ENCODE measurements at places on chromosomes 4 and X.

DNA sequence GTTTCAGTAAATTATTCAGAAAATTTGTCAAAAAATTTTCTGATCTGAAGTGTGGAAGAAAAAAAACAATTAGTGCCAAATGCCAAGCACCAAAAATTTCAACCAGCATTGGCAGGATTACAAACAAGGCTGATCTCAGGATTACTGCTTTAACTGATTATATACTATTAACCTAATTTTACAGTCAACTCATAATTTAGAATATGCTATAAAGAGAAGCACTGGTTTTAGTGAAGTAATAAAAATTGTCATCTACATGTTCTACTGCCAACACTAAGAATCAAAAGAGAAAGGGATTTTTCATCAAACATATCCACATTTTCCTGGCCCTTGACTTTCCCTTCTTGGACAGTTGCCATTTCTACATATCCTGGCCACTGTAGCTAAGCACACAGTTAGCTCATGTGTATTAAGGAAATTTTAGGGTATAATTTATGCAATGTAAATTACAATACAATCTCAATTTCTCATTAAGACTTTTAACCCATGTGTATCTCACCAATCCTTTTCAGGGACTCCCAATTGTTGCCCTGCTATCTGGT, 33.8 kb downstream of the THOC2 start:
- no peak for DNase-seq

DNA sequence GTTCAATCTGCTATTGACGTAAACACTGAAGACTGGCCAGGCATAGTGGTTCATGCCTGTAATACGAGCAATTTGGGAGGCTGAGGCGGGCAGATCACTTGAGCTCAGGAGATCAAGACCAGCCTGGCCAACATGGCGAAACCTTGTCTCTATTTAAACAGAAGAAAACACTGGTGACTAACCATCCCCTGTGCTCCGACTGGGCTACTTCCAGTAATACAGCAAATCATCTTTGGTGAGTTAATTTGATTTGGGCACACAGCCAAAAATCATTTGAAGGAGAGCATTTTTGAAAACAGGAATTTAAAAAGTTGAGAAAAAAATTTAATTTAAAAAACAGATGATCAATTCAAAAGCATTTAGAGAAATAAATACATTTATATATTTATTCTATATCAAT, 52.0 kb downstream of the SEC24D start:
- DNase-seq: no peak

DNA sequence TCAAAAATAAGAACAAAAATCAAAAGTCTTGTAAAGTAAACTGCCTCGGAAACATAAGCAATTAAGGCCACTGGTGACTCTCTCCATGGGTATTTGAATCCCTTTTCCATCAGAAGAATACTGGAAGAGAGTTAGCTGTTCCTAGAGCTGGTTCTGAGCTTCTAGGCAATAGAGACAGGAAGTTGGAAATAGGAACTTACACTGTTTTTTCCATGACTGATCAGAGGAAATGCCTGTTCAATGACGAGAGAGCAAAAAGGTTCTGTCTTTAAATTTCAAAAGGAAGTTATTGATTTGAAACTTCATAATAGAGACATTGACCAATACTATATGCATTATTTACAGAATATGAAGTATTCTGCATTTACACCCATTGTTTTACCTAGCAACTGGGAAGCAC, 503.5 kb upstream of the ARX start:
- DNase-seq: no peak

GRCh38 chr4:108849611-108850168, 86.8 kb upstream of the ETNPPL start:
- no peak for DNase-seq

- no peak for DNase-seq
Observed at GRCh38 chr4:110305455-110305854, 107.0 kb upstream of the ELOVL6 start.

DNA sequence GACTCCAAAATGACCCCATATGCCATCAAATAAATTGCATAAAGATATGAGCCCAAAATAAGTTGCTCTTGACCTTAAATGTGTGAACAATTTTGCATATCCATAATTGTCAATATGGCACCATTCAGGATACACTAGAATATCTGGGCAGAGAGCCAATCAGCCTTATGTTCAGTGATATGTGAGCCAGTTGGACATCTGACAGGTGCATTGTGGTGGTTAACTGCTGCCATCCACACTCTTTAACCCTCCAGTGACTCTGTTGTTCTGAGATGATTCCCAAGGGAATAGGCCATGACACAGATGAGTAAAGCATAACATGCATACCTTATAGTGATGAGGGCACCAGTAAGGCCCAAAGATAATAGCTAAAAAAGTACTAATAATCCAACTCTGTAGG, 500.1 kb downstream of the PCDH18 start:
- DNase-seq: no peak

DNA sequence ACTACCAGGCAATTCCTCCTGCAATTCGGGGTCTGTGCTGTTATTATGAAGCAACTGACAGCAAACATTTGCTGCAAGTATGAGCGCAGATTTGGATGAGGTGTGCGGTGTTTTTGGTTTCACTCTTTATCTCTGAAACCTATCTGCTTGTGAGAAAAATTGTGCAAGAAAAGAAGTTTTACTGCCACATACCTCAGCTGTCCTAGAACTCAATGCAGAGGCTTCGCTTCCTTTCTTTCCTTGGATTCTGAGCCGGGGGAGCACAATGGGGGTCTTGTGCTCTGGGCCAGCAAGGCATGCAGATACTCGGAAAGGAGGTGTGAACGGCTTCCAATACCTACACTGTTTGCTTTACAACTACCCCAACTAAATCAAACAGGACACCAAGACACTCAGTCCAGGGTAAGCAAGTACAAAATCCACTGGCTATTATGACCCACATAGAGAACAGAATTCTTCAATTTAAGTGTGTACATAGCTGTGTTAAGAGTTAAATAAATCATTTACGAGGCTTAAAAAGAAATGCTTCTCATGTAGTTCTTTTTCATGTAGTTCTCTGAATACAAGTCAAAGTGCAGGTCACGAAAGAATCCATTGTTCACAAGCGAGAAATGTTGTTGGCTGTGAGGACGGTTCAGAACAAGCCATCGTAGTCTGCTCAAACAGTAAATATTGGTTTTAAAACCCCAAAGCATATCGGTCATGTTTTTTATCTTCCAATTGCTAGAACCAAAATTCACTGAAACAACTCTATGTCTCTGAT, 1.1 kb downstream of the SORBS2 start:
- DNase-seq: no peak

GRCh38 chr4:14961292-14961691, 41.0 kb upstream of the CPEB2 start:
- no peak for DNase-seq

DNA sequence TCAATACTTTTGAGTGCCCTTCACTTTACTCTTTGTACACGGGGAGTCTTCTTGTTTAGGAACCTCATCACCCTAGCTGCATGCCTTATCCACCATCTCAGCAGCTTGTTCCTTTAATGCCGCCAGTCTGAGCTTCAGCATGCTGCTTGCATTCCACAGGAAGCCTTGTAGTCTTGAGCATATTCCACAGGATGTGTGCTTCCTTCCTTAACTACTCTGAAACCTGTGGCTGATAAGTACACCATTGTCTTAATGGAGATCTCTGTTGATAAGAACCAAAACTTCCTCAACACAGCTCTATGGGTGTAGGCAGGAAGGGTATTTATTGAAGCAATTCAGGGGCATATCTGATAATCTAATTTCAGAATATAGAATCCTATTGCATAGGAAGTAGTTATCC, 24.4 kb upstream of the CCNI start:
- no peak for DNase-seq

- DNase-seq: no peak
Observed at GRCh38 chr4:165203541-165204461, 3.6 kb upstream of the KLHL2 start.

DNA sequence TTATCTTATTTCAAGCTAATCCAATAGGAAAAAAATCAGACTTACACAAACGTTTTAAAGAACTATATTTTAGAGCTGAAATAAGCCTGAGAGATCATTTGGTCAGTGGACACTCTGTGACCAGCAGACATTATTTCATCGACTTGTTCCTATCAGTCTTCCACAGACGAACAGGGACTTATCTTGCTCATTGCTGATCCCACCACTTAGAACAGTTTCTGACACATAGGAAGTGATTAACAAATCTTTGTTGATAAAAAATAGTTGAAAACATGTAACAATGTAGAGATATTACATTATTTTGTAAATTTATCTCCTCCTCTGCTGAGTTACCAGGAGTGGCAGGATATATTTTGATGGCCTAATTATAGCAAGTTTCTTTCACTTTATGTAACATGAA, 65.8 kb downstream of the TAPT1 start:
- no peak for DNase-seq

- DNase-seq: no peak
Observed at GRCh38 chr4:119774840-119775239, 146.2 kb upstream of the PDE5A start.

DNA sequence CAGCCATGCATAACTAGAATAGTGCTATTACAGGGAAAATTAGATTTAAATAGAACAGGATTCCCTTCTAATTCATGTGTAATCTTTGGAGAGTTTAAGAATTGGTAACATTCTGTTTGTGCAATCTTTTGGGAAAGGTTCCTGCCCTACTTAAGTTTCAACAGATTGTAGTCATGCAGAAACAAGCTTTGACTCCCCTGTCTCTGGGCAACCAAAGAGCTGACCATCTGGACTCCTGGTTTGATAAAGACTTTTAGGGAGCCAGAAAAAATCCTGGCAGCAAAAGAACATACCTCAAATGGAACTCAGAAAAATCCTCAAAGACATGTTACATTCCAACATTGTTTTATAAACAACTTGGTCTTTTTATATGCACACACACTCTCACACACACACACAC, 191.1 kb upstream of the NEIL3 start:
- no peak for DNase-seq

- no peak for DNase-seq
Observed at GRCh38 chr4:10703156-10703555, 18.6 kb upstream of the CLNK start.

DNA sequence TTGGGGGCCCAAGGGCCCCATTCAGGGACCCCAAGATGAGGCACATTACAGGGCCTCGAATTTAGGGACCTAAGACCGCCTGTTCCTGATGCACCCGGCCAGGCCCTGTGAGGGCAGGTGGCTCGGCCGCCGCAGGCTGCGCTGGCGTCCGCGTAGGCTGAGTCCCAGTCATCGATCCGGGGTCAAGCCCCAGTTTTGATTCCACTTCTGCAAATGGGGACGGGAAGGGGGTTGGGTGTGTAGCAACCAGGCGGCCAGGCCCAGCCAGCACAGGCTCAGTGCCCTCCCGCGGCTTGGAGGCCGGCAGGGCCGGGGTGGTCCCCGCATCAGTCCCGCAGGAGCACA, 327 bp downstream of the PNPLA4 start:
- peak; percentile 54 for DNase-seq

DNA sequence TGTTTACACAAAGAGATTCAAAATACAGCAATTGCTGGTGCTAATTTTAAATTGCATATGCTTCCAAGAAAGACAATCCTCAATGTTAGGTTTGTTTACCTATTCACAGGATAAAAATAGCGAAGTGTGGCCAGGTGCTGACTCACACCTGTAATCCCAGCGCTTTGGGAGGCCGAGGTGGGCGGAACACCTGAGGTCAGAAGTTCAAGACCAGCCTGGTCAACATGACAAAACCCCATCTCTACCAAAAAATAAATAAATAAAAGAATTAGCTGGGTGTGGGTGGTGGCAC, 77.7 kb downstream of the OPHN1 start:
- no peak for DNase-seq

DNA sequence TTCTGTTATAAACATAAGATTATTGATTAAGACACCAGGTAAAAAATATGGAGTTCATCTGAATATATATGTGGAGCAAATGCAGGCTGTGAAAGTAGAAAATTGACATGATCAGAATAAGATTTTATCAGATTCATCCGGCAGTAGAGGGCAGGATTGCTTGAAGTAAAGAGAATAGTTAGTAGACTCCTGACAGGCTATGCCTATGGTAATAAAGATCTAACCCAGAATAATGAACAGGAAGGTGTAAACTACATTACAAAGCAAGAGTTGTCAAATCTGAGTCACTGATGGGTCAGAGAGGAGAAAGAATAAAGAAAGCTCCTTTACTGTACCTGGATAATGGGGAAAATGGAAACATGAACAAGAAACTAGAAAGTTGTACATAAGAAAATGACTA, 20.8 kb upstream of the TMEM184C start:
- DNase-seq: no peak

- no peak for DNase-seq
Observed at GRCh38 chr4:16677001-16677944, 221.2 kb downstream of the LDB2 start.

GRCh38 chr4:75698162-75698962, 25.2 kb upstream of the G3BP2 start:
- DNase-seq: no peak

DNA sequence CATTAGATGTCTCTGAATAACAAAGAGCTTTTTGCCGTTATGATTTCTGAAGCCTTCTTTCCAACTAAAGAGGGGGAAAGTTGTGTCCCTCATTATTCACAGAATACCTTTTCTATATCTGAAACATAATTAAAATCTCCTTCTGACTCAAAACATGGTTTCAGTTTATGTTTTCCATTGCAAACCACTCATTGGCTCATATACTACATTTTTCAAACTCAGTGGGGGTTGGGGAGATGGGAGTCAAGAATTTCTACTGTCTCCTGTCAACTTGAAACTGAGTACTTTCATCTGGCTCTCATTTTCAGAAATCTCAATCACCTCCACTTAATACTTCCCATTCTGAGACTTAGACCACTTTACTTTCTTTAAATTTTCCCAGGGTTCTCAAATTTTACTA, 1839.5 kb upstream of the PCDH10 start:
- no peak for DNase-seq

DNA sequence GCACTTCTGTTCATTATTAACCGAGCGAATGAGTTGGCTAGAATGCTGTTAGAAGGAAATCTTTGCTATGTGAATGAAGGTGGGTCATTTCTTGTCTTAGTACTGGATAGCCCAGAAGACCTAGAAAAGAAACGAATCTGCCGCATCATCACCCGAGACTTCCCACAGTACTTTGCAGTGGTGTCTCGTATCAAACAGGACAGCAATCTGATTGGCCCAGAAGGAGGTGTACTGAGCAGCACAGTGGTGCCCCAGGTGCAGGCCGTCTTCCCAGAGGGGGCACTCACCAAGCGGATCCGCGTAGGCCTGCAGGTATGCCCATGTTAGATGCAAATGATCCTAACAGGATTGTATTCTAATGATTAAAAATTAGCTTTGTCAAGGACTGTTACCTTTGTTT, 286.3 kb downstream of the ANK2 start:
- no peak for DNase-seq

GRCh38 chrX:119758731-119759247, 401 bp downstream of the SOWAHD start:
- no peak for DNase-seq

GRCh38 chrX:125444659-125445058, 125.0 kb downstream of the TEX13C start:
- DNase-seq: no peak

- DNase-seq: no peak
Observed at GRCh38 chr4:7144374-7145290, 47.7 kb upstream of the SORCS2 start.

DNA sequence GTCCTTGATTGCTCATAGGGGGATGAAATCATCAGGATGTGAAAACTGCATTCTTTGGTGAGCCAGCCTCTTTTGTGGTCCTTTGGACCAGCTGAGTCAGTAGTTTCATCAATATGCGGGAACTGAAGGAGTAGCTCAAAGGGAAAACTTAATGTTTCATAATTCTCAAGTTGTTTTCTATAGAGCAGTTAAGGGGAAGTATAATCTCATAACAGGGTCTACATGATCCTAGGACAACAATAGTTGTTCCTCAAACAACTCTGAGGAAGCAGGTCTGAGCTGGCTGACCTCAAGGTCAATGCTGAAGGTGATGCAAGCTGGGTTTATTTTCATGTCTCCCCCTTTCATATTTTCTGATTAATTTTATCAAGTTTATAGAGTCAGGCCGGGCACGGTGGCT, 36.1 kb upstream of the IRF2 start:
- no peak for DNase-seq

Data from GM12892 (cell line).